ENCODE measurements at places on chromosomes 13 and 19.

- DNase-seq, result no peak
These were observed 54.0 kb upstream of the IRS2 start for GRCh38 chr13:109840201-109840892.

GRCh38 chr13:33554919-33555791, 262.8 kb upstream of the RFC3 start:
- no peak for DNase-seq

DNA sequence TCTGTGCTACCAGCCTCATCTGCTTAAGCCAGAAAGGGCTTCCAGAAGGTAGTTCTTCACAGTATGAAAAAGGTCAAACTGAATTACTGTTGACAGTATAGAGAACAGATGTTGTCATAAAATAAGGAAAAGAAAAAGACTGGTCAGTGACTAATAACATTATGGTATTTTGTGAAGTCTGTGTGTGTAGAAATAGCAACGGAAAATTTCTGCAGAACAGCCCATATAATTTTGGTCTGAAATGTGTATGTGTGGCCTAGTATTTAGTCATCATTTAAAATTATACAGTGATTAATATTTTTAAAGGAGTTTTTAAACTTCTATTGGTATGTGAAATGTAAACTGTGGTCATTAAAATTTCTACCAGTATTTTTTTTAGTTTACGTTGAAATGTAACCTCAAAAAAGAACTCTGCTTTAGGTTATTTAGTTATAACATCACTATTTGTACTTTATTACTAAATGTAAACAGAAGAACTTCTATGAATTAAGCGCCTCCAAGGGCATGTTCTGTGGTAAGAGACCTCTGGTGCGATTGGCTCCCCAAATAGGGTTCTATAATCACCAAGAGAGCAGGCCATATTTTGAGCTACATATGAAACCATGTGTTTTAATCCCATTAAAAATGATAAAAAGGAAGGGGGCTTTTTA, 3.3 kb upstream of the GPR183 start:
- DNase-seq, result no peak

- DNase-seq, result no peak
These were observed 625.7 kb upstream of the PCDH9 start for GRCh38 chr13:67855741-67856238.

DNA sequence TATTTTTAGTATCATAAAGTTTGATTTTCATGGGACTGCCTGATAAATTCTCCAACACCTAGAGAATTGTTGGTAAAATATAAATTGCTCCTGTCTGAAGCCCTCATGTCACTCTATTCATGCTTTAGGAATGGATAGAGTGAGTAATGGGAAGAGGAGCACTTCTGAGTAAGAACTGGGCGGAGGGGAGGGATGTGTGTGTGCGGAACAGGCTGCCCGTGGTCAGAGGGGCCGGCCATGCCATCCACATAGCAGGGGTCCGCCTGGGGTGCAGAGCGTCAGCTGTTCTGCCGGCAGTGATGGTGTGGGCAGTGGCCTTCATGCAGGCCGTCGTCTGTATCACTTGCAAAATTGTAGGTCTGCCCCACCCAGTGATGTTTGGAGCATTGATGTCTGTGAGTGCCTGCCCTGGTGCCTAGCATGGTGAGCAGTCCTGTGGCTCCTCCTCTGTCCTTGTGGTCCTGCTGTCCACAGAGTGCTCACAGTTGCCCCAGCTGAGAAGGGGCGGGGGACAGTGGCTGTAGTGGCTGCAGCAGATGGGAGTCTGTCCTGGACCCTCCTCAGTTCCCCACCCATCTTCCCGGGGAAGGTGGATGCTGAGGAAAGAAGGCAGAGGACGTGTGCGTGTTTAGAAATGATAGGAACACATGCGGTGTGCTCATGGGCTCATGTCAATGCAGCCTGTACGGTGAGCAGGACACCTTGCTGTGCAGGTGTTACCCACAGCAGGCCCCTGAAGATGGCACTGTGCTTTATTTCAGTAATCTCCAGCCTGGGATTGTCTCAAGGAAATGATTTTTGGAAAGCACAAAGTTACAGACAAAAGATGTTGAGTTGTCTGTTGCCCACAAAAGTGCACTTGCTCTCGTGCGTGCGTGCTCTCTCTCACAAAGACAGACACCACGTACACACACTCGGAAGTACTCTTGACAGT, 49.4 kb upstream of the TEX29 start:
- no peak for DNase-seq

- DNase-seq, result no peak
These were observed 158.8 kb downstream of the NHLRC3 start for GRCh38 chr13:39196965-39197646.

- no peak for DNase-seq
These were observed 518.1 kb downstream of the UQCRFS1 start for GRCh38 chr19:28694812-28695211.

GRCh38 chr19:55667958-55668357, 7.1 kb upstream of the EPN1 start:
- no peak for DNase-seq

DNA sequence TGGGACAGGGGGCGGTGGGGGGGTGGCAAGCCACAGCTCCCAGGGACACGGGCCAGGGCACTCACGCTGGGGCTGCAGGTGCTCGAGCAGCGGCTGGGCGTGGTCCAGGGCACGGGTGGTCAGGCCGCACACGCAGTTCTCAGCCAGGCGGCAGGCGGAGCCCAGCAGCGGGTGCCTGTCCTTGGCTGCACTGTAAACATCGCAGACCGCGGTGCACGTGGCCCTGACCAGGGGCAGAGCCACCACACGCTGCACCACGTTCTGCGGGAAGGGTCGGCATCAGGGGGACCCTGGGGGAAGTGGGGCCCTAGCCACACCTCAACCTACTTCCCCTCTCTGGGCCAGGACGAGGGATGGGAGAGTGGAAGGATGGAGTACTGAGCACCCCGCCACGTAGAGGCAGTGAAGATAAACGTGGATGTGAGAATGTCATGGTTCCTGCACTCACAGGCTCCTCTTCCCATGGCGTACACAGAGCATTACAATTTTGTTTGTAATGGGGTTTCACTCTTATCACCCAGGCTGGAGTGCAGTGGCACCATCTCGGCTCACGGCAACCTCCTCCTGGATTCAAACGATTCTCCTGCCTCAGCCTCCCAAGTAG, 3.4 kb downstream of the PLIN5 start:
- DNase-seq, result no peak

GRCh38 chr19:4730740-4731171, 7.1 kb upstream of the DPP9 start:
- DNase-seq, result no peak

GRCh38 chr19:48739404-48740163, 826 bp downstream of the RASIP1 start:
- no peak for DNase-seq

- no peak for DNase-seq
These were observed 1.2 kb upstream of the MYDGF start for GRCh38 chr19:4671185-4671851.

- peak; percentile 64 for DNase-seq
These were observed 282.4 kb downstream of the TEX29 start for GRCh38 chr13:111602874-111603273.

- no peak for DNase-seq
These were observed 11.8 kb downstream of the PTPRH start for GRCh38 chr19:55197528-55197927.

- DNase-seq, result no peak
These were observed 9.9 kb downstream of the KANK3 start for GRCh38 chr19:8332976-8333766.

DNA sequence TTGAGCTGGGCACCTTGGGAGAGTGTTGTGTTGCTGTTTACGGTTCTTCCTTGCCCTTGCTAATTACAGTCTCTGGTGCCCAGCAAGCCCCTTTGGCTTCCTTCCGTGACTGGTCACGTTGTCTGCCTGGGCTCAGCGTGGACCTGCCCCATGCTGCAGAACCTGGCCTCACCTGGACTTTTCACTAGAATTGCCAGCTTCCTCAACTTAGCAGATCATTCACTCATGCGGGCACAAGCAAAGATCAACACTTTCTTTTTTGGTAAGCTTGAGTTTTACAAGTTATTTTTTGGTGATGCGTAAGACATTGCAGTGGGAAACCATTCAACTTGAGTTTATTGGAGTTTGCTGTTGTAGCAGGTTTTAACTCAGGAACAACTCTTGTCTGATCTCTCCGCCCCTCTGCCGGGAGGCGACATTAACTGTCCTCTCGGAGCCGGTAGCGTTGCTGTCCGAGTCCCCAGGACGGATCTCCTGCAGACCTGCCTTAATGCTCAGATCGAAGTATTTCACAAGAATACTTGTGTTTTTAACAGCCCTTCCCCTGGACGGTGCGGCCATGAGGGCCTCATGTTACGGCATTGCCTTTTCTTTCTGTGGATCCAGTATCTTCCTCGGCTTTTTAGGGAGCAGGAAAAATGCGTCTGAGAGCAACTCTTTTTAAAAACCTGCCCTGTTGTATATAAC, 15.7 kb upstream of the TEX29 start:
- peak; percentile 51 for DNase-seq

DNA sequence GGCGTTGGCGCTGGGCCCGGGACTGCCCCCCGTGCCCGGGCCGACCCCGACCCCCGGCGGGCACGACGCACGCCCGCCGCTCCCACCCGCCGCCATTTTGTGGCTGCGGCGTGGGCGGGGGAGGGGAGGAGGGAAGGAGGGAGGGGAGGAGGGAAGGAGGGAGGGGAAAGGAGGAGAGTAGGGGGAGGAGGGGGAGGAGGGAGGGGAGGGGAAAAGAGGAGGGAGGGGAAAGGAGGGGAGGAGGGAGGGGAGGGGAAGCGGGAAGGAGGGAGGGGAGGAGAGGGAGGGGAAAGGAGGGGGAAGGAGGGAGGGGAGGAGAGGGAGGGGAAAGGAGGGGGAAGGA, at the start of gene BTBD2:
Gene BTBD2, minus strand, starts transcription at position 107 of the 343 bp plus-strand sequence. Its CDS starts 11 bp downstream, at position 96.
- DNase-seq, result no peak

- DNase-seq, result peak; percentile 94
These were observed 803 bp upstream of the TIMM44 start for GRCh38 chr19:7944177-7944761.

DNA sequence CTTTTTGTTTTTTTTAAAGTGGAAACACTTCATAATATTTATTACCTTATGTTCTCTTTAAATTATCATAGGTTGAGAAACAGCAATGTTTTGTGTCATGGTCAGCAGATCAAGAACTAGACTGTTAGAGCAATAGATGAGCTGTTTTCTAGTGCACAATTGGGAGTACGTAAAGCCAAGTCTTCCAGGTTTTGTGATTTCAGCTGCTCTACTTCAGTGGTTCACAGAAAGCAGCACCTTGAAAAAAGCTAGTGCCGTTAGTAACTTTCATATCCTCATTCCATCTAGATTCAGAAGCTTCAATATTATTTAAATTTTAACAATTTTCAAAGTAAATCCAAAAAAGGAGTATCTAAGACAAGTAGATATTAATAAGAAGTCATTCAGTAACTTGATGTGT, 1.9 kb downstream of the GPR18 start:
- DNase-seq, result no peak

DNA sequence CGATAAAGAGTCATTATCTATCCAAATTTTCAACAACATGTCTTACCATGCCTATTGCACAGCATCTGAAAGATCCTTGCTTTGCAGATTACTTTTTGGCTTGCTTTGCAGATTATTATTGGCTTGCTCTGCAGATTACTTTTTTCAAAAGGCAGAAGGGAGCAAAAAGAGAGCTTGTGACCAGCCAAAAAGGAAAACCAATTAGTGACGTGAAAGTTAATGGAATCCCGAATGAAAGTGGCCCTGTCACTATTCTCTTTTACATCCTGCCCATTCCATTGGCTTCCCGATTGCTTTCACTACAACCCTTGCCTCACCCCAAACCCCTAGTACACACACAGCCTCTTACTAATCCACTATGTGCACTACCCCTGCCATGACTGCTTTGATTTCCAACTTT, 81.3 kb downstream of the LHFPL6 start:
- no peak for DNase-seq

GRCh38 chr19:906480-906879, 6.5 kb downstream of the R3HDM4 start:
- no peak for DNase-seq

GRCh38 chr13:31441800-31442510, 242.2 kb downstream of the B3GLCT start:
- DNase-seq, result peak; percentile 85

DNA sequence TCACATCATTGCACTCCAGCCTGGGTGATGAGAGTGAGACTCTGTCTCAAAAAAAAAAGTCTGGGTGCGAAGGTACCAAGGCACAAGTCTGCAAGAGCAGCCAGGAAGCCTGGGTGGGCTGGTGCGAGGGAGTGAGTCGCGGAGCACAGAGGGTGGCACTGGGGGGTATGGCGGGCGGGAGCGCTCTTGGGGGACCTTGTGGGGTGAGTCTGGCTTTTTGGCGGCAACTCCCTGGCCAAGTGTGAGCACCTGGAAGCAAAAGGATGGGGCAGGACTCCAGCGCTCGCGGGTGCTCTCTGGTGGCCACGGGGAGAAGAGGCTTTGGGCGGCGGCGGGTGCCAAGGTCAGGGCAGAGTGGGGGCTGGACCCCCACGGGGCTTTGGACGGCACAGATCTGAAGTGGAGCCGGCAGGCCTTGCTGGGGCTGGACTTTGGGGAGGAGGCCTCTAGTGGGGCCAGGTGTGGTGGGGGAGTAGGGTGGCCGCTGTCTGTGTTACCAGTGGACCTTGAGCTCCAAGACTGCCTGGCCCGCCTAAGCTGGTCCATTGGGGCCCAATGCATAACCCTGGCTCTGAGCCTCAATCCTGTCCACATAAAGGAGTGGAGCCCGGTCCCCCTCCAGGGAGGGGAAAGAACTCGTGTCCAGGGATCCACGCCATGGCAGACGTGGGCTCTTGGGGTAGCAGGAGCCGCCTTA, 1.6 kb downstream of the P2RY11 start:
- DNase-seq, result peak; percentile 87

DNA sequence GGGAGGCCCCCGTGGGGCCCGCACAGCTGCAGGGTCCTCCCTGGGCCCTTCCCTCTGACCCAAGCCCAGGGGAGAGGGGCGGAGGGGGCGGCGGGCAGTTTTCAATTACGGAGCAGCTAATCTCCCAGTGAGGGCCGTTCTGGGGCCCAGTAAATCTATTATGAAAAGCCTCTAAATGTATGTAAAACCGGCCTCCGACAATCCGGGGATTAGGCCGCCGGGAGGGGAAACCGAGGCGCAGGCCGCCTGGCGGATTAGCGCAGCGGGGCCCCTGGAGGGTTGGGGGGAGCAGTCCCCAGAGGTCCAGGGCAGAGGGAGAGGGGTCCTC, 25.1 kb downstream of the EFNA2 start:
- no peak for DNase-seq

GRCh38 chr13:46382224-46382623, 4.8 kb downstream of the RUBCNL start:
- no peak for DNase-seq

- no peak for DNase-seq
These were observed 66.6 kb downstream of the GGACT start for GRCh38 chr13:100521851-100522617.

DNA sequence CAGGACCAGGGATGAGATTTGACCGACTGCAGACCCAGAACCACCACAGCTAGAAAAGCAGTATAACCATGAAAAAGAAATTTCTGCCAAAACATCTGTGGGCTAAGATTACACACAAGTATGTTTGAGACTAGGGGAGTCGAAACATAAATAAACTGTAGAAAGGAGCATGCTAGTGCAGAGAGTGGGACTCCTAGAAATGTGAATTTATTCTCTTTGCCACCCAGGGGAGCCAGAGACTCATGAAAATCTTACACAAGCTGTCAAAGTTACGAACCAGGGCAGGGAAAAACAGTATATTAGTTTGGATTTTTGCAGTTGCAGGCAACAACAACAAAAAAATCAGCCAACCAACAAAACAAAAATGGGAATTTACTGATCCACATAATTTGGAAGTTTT, 12.3 kb upstream of the HSPH1 start:
- no peak for DNase-seq

Data from posterior vena cava (tissue), 2 donors.